Prostate gland (tissue), 2 donors: ENCODE measurements at places on chromosomes 4 and X.

DNA sequence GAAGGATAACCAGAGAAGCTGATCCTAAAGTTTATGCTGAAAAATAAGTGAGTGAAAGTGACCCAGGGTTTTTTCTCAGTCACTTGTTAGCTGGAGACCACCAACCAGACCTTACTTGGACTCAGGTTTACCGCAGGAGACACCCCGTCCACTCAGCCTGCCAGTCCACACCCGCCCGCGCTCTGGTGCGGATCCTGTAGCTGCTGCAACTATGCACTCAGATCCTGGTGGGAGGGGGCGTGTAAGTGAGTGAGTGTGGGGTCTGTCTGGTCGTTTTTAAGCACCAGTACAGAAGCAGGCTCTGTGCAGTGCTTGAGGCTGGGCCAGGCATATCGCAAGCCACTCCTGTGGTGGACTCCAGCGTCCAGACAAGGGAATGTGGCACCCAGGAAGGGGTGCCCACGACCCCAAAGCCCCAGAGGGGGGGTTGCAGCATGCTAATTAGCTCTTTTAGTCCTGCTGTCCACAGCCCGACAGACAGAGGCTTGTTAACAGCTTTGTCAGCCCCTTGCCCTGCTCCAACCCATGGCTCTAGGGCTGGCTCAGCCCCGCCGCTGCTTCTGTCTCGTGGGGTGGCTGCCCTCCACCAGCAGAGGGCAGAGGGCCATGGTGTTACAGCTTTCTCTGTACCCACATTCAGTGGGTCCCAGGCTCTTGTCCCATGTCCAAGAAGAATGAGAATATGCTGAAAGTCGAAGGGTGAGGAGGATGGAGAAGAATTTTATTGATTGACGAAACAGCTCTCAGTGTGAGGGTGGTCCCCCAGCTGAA lies 40.4 kb upstream of the PPP1R2C start:
- no peak for DNase-seq
- H3K4me3 ChIP-seq: no peak overlapping the region
- no peaks in the 10 kb centered on the region for H3K27me3 ChIP-seq
- no peak overlapping the region for H3K27ac ChIP-seq

DNA sequence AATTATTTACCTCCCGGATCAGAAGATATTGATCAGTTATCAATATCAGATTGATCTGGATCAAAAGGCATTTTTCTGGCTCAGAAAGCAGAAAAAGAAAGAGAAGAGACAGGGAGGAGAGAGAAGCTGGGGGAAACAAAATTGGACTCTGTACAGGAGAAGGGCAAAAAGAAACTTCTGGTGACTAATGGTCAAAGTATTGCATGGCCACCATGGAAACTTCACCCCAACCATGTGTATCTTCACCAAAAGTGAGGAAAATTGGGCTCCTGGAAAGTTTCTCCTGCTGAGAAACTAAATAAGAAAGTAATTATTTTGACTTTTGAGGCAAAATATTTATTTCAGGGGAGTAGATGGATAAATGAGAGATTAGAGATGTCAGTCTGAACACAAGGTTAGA lies 33.9 kb downstream of the RNF150 start:
- H3K4me3 ChIP-seq: no peak overlapping the region
- H3K36me3 ChIP-seq: no peaks in the 10 kb centered on the region
- H3K4me1 ChIP-seq: no peaks in the 10 kb centered on the region
- H3K27ac ChIP-seq: no peak overlapping the region
- no peak for DNase-seq

GRCh38 chrX:85052205-85052604 lies 48.5 kb downstream of the APOOL start:
- no peak overlapping the region for H3K4me3 ChIP-seq
- H3K27me3 ChIP-seq: no peaks in the 10 kb centered on the region
- H3K36me3 ChIP-seq: no peaks in the 10 kb centered on the region
- H3K4me1 ChIP-seq: no peaks in the 10 kb centered on the region

GRCh38 chr4:133355633-133356032 lies 206.5 kb downstream of the PCDH10 start:
- no peaks in the 10 kb centered on the region for H3K36me3 ChIP-seq
- no peak overlapping the region for H3K4me3 ChIP-seq
- H3K4me1 ChIP-seq: no peaks in the 10 kb centered on the region
- H3K27ac ChIP-seq: no peak overlapping the region
- DNase-seq: no peak

- H3K4me1 ChIP-seq: no peaks in the 10 kb centered on the region
- no peak for DNase-seq
- no peaks in the 10 kb centered on the region for H3K36me3 ChIP-seq
- H3K27ac ChIP-seq: no peak overlapping the region
- H3K4me3 ChIP-seq: no peak overlapping the region
These were observed 120.6 kb downstream of the KDR start for GRCh38 chr4:55004831-55005230.

- no peak overlapping the region for H3K27ac ChIP-seq
- no peak overlapping the region for H3K4me3 ChIP-seq
These were observed 111.6 kb upstream of the WDR17 start for GRCh38 chr4:175953960-175954521.

- no peaks in the 10 kb centered on the region for H3K4me1 ChIP-seq
- H3K27ac ChIP-seq: no peak overlapping the region
- no peaks in the 10 kb centered on the region for H3K36me3 ChIP-seq
- H3K27me3 ChIP-seq: no peaks in the 10 kb centered on the region
- no peak for DNase-seq
These were observed 25.1 kb upstream of the PRKX start for GRCh38 chrX:3738509-3738908.
